ENCODE measurements at places on chromosomes 6 and 20.
A peak's percentile ranks its signal among the peaks of the same experiment; 100 is the strongest.

DNA sequence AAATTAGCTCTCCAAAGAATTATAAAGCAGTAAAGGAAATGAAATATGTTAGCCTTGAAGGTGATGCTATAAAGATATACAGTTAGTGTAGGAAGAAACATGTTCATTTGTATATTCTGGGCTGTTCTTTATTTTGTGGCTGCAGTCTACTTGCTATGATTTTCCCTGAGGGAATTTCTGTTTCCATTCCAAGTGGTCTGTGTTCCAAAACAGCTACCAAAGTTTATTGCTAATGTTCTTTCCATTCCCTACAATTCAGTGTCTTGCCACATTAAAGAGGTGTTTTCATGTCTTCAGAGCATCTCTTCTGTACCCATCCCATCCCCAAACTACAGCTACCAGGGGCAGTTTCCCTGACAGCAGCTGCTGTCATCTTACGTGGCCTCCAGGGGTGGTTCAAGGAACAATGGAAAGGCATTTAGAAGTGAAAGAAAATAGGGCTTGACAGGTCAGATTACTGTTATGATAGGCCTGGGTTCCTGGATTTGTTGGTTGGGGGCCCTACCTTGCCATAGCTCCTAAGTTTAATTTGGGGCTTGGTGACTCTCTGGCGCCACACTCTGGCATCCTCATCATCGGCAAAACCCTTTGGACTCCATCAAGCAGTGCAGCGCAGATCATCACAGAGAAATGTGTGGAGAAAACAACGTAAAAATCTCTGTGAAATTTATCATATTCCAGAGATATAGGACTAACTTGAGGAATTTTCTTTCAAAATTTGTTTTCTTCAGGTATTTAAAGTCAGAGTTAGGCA, 33.8 kb upstream of the AIG1 start:
- peak; percentile 30 for DNase-seq

GRCh38 chr6:165652766-165653165, 10.3 kb downstream of the PDE10A start:
- no peak for DNase-seq

GRCh38 chr20:40702504-40702903, 13.5 kb upstream of the MAFB start:
- DNase-seq = no peak

DNA sequence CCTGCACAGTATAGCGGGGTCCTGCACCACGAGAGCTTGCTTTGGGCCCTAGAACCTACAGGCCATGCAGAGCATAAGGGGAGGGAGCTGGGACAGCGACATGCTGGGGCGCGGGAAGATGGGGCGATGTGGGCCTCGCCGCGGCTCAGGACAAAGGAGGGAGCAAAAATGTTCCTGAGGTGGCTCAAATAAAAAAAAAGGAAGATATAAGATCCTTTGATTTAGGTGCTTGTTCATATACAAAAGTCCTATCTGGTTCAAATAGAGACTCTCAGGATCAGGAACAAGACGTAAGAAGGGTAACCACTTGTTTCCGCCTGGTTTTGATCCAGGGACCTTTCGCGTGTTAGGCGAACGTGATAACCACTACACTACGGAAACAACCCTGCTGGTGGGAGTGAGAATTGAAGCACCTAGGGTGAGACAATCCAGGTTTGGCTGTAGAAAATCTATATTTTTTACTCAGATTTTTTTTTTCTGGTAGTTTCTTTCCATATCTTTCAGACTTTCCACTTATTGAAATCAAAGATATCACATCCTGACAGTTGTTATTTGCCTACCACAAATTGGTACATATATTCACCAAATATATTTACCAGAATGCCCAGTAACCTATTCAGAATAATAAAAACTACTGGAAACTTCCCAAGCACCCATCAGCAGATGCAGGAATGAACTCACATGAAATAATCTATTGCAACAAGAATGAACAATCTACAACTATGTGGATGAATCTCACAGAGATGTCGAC, 177.9 kb upstream of the ZNF184 start:
- peak; percentile 88 for DNase-seq

- DNase-seq = no peak
Observed at GRCh38 chr6:116629563-116629981, 13.3 kb downstream of the RSPH4A start.

- DNase-seq = no peak
Observed at GRCh38 chr20:52791091-52791490, 181.1 kb upstream of the TSHZ2 start.

- DNase-seq = no peak
Observed at GRCh38 chr20:3396492-3396891, 11.0 kb downstream of the DNAAF9 start.

GRCh38 chr20:1131354-1131753, 13.0 kb downstream of the PSMF1 start:
- DNase-seq = no peak

DNA sequence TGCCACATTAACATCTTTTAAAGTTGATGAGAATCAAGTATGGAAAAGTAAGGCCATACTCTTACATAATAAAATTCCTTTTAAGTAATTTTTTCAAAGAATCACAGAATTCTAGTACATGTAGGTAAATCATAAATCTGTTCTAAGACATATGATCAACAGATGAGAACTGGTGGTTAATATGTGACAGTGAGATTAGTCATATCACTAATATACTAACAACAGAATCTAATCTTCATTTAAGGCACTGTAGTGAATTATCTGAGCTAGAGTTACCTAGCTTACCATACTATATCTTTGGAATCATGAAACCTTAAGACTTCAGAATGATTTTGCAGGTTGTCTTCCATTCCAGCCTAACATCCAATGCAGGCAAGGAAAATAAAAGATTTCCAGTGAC, 11.6 kb downstream of the PLN start:
- no peak for DNase-seq

DNA sequence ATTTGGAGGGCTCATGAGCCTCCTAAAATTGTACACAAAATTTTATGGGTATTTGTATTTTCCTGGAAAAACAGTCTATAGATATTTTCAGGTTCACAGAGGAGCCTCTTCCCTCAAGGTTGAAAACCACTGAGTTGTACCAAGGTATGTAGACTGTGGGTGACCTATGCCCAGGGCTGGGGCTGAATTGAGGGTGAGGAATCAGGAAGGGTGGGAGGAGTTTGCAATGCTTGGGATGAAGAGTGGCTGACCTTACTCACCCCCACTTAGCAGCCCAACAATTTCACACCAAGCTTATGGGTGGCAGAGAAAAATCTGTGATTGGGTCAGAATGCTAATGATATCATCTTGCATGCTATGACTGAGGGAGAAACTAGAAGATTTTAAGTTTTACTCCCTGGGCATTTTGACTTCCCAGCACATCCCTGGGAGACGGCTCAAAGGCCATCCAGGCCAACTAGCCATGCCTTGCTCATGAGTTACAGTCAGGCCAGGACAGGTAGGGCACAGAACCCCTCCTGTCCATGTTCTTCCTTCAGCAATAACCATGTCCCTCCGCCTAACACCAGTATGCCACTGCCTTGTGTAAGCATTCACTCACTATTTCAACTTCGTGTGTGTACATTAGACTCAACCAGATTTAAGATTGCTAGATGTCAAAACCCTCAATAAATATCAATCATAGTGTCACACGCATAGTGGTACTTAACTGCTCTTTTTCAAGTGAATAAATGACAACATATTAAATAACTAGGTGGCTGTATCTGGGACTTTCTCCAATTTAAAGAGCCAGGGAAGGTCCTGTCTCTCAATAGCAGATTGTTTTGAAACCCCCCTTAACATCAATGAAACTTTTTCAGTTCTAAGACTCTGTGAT, 16.6 kb downstream of the ADTRP start:
- no peak for DNase-seq

DNA sequence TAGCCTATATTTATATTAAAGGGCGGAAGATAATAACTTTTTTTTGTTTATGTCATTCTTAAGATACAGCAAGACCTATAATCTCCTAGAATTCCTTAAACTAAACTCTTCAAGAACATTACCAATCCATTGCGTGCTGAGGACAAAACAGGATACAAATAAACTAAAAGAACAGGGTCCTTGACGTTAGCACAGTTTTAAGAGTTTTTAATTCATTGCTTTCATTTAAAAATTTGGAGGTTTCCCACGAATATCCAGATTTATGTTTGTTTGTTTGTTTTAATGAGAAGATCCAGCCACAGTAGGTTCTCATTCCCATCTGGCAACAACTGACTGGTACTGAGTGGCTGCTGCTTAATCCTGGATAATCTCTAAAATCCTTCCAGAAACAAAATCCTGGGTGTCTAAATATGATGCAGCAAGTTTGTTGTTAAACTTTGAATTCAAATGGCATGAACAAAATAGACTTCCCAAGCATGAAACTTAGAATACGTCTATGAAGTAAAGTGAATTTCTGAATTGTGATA, 153.7 kb downstream of the HACE1 start:
- DNase-seq = no peak

DNA sequence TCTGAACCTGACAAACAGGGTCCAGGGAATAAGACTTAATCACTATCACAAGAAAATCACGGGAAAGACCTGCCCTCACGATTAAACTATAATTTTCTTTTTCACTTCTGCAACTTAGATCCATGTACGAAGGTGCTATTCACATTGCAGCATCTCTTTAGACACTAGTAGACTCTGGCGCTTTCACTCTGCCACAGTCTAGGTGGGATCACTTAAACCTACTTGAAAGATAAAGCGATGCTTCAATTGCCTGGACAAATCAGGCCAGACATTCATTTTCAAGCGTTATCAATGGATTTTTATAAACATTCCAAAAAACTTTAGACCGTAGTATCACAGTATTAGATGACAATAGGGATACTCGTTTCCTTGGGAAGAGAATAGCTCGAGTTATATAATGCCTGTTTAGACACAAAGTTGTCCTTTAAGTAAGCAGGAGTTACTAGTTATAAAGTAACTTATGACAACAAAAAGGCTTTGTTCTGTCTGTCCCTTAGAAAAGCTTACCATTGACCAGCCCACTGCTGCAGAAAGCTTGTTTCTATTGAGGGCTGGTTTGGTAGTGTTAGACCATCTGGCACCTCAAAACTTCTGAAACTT, 367.3 kb downstream of the UTRN start:
- DNase-seq = no peak

GRCh38 chr6:120935908-120936307, 398.4 kb downstream of the TBC1D32 start:
- no peak for DNase-seq

DNA sequence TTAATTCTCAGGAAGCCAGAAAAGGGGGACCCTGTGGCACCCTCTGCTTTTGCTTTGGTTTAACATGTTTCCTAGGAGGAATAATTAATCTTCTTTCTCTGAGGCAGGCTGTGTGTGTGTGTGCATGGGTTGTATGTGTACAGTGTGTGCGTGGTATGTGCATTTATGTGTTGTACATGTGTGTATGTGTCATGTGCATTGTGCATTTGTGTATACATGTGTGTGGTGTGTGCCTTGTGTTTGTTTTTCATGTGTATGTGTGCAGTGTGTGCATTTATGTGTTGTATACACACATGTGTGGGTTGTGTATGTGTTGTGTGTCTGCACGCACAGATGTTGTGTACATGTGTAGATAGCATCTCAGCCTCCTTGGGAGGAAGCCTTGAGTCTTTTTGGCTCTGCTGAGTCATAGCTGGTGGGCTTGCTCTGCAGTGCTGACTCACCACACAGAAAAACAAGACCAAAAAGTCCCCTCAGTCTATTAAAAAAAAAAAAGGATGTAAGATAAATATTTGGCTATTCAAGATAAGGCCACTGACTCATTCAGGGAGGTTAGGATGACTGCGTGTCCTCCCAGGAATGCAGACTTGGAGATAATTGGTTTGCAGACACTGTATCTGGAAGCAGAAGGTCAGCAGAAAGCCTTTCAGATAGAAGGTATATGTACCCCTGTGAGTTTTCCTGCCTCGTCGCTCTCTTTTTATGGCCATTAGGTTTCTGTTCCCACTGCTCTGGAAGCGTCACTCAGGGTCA, 58.6 kb downstream of the SYNJ2 start:
- peak; percentile 92 for DNase-seq

- no peak for DNase-seq
Observed at GRCh38 chr20:13396022-13396421, 174.9 kb downstream of the ISM1 start.

DNA sequence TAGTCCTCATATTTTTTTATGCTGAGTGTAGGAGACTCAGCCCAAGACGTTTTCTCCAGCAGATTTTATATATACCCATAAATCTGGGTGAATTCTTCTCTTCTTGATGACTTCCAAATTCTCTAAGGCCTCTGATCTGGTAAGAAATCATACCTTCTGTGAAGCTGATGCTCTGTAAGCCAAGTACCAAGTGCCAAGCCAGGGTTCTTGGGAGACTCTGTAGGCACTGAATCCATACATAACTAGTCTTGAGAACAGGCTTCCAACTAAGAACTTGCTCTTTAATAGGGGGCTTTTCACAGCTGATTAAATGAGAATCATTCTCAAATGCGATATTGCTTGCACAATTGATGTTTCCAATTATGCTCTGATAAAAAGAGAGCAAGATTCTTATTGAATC, 87.6 kb downstream of the PRKN start:
- DNase-seq = no peak

- DNase-seq = no peak
Observed at GRCh38 chr20:15756002-15756753, 817.1 kb downstream of the KIF16B start.

GRCh38 chr6:117605169-117605826, 3.0 kb upstream of the GOPC start:
- peak; percentile 83 for DNase-seq

DNA sequence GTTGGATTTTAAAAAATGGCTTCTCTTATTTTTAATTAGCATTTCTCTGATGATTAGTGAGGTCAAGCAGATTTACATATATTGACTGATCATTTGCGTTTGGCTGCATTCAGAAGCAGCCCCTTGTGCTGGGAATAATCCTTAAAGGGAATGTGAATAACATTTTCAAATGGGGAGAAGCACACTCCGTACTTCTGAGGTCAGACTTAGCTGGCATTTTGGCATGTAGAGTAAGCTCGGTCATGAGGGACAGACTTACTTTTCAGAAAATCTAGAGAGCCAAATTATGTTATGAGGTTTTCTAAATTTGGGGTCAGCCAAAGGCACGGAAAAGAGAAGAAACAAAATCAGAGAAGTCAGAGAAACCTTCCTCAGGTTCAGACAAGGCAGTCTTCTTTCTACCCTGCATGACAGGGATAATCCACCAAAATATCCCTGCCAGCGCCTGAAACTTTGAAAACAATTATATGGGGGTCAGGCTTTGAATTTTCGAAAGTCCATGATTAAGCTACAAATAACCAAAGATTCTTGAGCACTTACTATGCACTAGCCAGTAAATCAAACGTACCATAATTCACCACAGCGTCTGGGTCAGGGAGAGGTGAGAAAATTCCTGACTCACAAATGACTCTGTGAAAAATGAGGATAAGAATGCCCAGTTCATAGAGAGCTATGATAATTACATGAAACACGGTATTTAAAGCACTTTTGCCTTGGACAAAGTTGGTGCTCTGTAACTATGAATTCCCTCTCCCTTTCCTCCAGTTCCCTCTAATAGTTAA, 44.9 kb downstream of the ADAT2 start:
- DNase-seq = no peak

DNA sequence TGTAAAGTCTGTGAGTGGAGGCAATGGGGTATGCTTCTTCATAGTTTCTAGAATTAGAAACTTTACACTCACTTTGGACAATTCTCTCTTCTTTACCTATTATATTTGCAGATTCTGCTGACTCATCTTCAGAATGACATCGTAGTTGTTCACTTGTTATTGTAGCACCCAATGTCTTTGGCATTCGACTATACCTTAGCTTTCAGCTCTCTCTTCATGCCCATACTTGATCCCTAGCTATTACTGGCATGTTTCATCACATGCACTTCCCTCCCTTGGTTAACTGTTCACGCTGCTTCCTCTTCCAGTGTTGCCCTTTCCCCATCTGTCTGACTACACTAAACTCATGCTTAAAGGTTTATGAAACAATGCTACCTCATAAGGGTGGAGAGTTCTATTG, 298.1 kb upstream of the TCF21 start:
- DNase-seq = no peak

Data from hematopoietic multipotent progenitor cell treated with erythropoietin and hydrocortisone succinate and interleukin-3 and kit ligand, for 8 days (in vitro differentiated cells).